ENCODE measurements at places on chromosomes 4 and X.

GRCh38 chr4:56666279-56666678, 14.8 kb downstream of the HOPX start:
- DNase-seq = no peak

DNA sequence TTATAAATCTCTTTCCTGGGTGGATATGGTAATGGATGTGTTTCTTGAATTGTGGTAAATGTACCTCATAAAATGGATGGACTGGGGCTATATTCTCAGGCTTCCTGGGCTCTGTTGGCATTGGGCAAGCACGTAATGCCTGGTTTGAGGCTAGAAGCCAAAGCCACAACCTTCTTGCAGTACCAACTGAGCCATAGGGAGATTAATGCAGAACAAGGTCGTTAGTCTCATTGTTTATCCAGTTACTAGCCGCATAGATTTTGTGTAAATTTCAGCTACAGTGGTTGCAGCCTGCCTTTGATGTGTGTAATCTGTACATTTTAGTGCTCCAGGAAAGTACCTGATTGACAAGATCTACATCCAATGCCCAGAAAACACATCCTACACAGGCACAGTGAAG, 7.2 kb upstream of the LEF1 start:
- DNase-seq = no peak

GRCh38 chr4:791898-792625, 33.9 kb downstream of the CPLX1 start:
- DNase-seq = no peak

DNA sequence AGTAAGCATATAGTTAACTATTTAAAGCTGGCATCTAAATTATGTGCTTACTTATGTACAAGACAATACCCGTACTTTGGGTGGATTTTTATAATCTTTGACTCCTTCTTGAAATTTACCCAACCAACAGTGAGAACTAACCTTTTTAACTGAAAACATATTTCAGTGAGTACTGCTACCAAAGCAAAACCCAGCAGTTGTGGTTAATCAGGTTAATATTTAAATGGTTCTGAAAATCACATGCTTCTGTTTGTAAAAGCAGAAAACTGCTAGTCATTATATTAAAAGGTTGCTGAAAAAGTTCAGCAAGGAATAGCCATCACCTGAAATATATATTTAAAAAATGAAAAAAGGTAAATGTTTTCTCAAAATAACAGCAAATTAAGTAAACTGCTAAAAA, 20.0 kb downstream of the UBE2D3 start:
- DNase-seq = no peak

DNA sequence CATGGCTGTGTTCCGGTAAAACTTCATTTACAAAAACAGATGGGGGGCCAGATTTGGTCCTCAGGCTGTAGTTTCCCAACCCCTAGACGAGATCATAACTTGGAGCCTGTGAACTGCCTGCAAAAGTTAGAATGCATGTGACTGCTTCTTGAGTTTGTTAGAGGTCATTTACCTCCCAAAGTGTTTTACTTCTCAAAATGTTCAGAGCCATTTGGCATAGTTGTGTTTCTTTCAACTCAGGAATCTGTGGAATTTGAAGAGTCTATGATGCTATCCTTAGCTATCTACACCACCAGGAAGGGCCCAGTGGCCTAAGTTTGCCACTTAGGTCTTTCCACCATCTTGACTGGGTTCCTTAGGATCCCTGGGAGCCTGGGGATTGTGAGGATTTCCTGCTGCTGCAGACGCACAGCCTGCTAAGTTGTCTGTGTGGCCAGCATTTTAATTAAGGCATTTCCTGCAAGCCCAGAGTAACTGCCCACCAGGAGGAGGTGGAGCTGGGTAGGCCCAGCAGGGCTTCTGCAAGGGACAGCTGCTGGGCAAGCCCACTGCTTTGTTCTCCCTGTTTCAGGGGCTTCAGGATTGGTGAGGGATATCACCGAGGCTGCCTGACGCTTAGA, 53.1 kb downstream of the CCNI start:
- no peak for DNase-seq
